Activated T-helper 2 cell treated with anti-CD3 and anti-CD28 coated beads, Interferon-gamma antibody, Interleukin-2, Interleukin-4, amounts not matched to agents 10 μg/mL and 5 μg/mL and 100 μg/mL, durations not matched to agents 14 hours and 24 hours and 36 hours (primary cell): ENCODE measurements at places on chromosomes 2 and 18. TPM values are rescaled to one million over a fixed set of nuclear protein-coding genes. Genes with fewer than 3 reads are reported as not detected.

The CFC1 gene
- total RNA-seq = not detected in 2 replicates

The YIPF4 gene
- total RNA-seq = 33.4 and 36.7 TPM in 2 replicates

The CCDC74B gene
- 0.94 and 1.1 TPM in 2 replicates for total RNA-seq

The ST6GAL2 gene
- total RNA-seq = not detected in 2 replicates

DNA sequence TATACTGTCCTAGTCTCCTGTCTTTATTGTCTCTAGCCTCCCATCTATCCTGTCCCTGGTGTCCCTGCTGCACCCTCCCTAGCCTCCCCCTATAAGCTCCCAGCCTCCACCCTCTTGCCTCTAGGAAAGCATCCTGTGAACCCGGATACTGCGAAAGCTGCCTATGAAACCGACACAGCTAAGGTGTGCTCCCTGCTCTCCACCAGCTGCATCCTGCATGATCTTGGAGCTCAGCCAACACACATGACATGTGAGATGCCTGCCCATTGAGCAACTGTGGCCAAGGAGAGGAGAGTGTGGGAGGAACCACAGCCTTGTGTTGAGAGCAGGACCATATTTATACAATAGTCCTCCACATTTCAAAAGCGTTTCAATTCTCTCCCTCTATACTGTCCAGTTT lies 187.1 kb downstream of the ZBTB7C start:
- no peaks in the 10 kb centered on the region for H3K36me3 ChIP-seq
- DNase-seq = no peak
- H3K27ac ChIP-seq = no peak overlapping the region
- no peak overlapping the region for H3K4me3 ChIP-seq
- peaks cover 3% of the 10 kb centered on the region for H3K27me3 ChIP-seq

The UGT1A8 gene
- not detected in 2 replicates for total RNA-seq

GRCh38 chr2:120677696-120678247 lies 57.9 kb upstream of the GLI2 start:
- H3K27ac ChIP-seq = no peak overlapping the region
- peaks cover 7% of the 10 kb centered on the region for H3K27me3 ChIP-seq
- H3K4me1 ChIP-seq = no peaks in the 10 kb centered on the region
- DNase-seq = no peak
- no peaks in the 10 kb centered on the region for H3K36me3 ChIP-seq
- H3K4me3 ChIP-seq = no peak overlapping the region

GRCh38 chr18:21444465-21445212 lies 155.9 kb downstream of the ESCO1 start:
- no peaks in the 10 kb centered on the region for H3K36me3 ChIP-seq
- DNase-seq = no peak
- H3K4me1 ChIP-seq = peaks cover 2% of the 10 kb centered on the region

The LOXL3 gene
- 1.7 and 2.1 TPM in 2 replicates for total RNA-seq

DNA sequence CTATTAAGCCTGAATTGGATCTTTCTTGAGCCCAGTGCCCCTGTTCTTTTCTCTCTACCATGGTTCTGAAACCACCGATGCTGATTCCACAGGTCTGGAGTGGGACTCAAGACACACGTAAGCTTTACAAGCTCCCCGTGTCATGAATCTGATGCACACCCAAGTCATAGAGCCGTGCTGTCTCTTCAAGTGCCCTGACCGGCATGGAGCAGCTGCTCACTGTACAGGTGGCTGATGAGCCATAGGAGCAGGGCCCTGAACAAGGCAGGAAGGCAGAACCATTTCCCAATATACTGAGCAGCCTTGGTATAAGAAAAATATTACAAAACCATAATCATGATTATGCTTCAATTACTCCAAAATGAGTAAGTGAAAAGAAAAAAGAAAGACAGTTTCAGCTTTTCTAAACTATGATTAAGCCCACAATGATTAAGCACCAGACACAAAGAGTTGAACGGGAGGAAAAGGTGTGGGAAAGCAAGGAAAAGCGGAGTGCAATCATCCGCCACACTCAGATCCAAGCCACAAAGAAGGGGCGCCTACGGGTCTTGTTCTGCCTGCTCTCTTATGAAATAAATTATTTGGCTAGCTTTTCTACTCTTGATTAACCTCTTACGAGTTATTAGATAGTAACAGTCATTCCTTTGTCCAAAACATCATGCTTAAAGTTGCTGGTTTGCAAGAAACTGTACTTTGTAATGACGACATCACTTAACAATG lies 41.7 kb downstream of the NOL10 start:
- H3K27me3 ChIP-seq = no peaks in the 10 kb centered on the region
- H3K4me1 ChIP-seq = peaks cover 31% of the 10 kb centered on the region
- peaks cover 62% of the 10 kb centered on the region for H3K36me3 ChIP-seq
- DNase-seq = no peak

GRCh38 chr2:152485954-152486736 lies 151.2 kb downstream of the FMNL2 start:
- peaks cover 6% of the 10 kb centered on the region for H3K27me3 ChIP-seq
- no peaks in the 10 kb centered on the region for H3K4me1 ChIP-seq
- no peak for DNase-seq

DNA sequence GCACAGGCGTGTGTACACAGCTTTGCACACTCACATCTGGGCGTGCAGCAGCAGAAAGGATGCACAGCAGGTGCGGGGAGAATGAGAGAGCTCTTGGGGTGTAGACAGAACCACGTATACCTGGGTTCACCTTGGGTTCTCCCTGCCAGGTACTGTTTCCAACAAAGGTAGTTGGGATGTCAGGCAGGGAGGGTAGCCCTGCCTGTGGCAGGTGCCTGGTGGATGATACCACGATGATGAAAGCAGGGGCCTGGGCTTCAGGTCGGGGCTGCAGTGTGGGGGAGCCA lies 6.5 kb upstream of the ARID5A start:
- no peak for DNase-seq
- peaks cover 87% of the 10 kb centered on the region for H3K4me1 ChIP-seq
- H3K4me3 ChIP-seq = no peak overlapping the region

DNA sequence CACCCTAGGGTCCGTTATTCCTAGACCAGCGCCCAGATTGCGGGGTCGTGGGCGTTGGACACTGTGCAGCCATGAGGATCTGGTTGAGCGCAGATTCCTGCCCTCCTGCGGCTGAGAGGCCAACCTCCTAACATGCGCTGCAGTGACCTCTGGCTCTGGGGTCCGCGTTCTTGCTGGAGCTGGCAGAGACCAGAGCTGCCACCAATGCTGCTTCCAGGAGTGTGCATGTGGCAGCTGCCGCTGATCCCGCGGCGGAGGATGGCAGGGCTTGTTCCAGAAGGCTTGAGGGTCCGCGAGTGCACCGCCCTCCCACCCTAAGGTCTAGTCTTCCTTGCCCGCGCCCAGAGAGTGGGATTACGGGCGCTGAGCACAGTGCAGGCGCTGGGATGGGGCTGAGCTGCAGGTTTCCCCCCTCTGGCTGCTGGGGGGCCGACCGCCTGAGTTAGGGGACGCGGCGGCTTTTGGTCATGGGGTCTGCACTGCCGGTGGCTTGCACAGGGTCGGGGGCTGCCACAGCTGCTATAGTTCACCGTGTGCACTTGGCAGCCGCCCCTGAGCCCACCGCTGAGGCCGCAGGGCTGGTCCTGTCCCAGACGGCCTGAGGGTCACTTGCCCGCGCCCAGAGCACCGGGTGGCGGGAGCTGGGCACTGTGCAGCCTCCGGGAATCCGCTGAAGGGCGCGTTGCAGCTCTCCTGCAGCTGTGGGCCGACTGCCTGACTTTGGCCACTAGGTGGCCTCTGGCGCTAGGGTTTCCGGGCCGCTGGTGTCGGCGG lies 145.9 kb downstream of the CCDC74A start:
- H3K27ac ChIP-seq = no peak overlapping the region
- H3K36me3 ChIP-seq = no peaks in the 10 kb centered on the region
- DNase-seq = peak; percentile 56
- H3K27me3 ChIP-seq = peaks cover 34% of the 10 kb centered on the region

GRCh38 chr2:212811036-212811805 lies 272.6 kb upstream of the ERBB4 start:
- DNase-seq = no peak
- peaks cover 6% of the 10 kb centered on the region for H3K36me3 ChIP-seq
- H3K27me3 ChIP-seq = peaks cover 13% of the 10 kb centered on the region
- H3K4me1 ChIP-seq = peaks cover 14% of the 10 kb centered on the region

DNA sequence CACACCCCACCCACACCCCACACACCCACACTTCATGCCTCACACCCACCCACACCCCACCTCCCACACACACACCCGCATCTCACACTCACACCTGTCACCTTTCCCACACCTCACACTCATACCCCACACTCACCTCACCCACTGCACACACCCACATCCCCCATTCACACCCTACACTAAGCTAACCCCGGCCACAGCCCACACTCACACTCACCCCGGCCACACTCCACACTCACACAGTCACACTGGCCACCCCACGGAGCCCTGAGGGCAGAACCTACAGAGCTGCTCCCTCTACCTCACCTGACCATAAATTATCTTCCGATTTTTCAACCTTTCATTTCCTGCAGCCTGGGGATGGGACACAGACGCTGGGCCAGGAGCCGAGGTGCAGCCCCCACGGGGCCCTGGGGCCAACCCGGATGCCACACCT lies 241.3 kb downstream of the HDAC4 start:
- no peaks in the 10 kb centered on the region for H3K27me3 ChIP-seq
- peak overlapping the region; percentile 66 for H3K27ac ChIP-seq
- DNase-seq = no peak
- peaks cover under 1% of the 10 kb centered on the region for H3K4me1 ChIP-seq
- H3K36me3 ChIP-seq = peaks cover 69% of the 10 kb centered on the region

The CHRNG gene
- total RNA-seq = not detected in 2 replicates

GRCh38 chr2:68420254-68420910 lies 46.7 kb downstream of the FBXO48 start:
- DNase-seq = no peak
- H3K36me3 ChIP-seq = no peaks in the 10 kb centered on the region
- H3K27ac ChIP-seq = no peak overlapping the region
- peaks cover 3% of the 10 kb centered on the region for H3K4me1 ChIP-seq
- H3K4me3 ChIP-seq = no peak overlapping the region
- peaks cover 6% of the 10 kb centered on the region for H3K27me3 ChIP-seq

The SLC4A5 gene
- 1.2 and 1.8 TPM in 2 replicates for total RNA-seq

DNA sequence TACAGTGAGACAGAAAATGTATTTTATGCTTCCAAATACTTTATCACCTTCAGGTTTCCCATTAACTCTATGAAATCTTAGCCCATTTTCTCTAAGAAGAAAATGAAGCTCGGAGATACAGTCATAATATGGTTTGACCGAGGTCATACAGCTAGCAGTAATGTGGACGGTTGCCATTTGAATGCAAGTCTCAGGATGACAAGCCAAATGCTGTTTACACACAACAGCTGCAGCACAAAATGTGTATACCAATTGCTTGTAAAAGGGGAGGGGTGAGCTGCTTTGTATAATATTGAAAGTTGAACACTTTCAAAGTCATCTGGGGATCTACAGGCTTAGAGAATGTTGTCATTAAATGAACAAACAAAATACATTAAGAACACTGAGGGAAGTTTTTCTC lies 93.8 kb upstream of the FSIP2 start:
- no peaks in the 10 kb centered on the region for H3K4me1 ChIP-seq
- H3K4me3 ChIP-seq = no peak overlapping the region
- no peak overlapping the region for H3K27ac ChIP-seq
- no peak for DNase-seq
- no peaks in the 10 kb centered on the region for H3K27me3 ChIP-seq

GRCh38 chr2:12257476-12257875 lies 459.3 kb upstream of the TRIB2 start:
- H3K36me3 ChIP-seq = no peaks in the 10 kb centered on the region
- H3K27ac ChIP-seq = no peak overlapping the region
- H3K4me3 ChIP-seq = no peak overlapping the region
- H3K27me3 ChIP-seq = peaks cover 35% of the 10 kb centered on the region

DNA sequence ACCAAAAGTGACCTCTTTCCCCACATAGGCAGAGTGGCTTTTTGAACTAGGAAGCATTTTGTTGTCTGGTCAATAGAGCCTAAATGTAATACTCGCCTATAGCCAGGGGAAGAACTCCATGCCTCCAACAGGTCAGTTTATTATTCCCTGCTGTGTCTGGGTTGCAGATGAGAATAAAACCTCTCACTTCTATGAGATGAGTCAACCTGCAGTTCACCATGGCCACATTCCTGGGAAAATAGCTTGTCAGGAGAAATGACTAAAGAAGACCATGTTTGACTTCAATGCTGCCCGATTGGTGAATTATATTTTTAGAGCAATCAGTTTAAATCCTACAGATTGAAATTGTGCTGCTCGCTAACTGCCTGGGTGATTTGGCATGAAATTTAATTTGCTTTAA lies 46.7 kb upstream of the LRRTM1 start:
- no peaks in the 10 kb centered on the region for H3K27me3 ChIP-seq
- no peak overlapping the region for H3K4me3 ChIP-seq
- no peaks in the 10 kb centered on the region for H3K4me1 ChIP-seq
- no peak overlapping the region for H3K27ac ChIP-seq
- no peak for DNase-seq

DNA sequence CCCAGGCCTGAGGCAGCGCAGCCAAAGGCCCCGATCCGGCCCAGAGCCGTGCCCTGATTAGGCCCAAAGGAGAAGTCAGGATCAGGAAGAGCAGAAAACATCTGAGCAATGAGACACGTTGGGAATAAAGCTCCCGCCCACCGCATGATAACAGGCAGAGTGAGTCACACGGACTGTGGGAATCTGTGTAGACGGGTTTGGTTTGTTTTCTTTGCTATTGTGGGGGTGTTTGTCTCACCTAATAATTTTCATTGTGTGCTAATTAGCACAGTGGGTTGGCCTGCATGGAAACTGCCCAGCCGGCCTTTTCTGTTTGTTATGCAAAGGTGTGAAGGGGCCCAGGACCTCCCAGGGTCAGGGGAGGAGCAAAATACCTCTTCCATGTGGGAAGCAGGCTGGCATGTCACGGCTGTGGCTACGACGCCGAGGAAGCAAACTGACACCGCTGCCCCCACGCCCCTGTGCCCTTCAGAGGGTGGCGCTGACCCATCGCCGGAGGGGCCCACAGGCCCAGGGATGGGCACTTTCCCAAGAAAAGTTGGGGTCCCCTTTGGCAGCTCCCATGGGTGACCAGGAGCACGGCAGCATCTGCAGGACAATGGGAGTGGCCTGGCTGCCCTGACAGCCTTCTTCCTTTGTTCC lies 68.4 kb upstream of the CTDP1 start:
- no peak for DNase-seq
- H3K4me1 ChIP-seq = no peaks in the 10 kb centered on the region
- no peak overlapping the region for H3K27ac ChIP-seq
- H3K27me3 ChIP-seq = no peaks in the 10 kb centered on the region

The CHRNA1 gene
- not detected in 2 replicates for total RNA-seq

The GRB14 gene
- not detected in 2 replicates for total RNA-seq

DNA sequence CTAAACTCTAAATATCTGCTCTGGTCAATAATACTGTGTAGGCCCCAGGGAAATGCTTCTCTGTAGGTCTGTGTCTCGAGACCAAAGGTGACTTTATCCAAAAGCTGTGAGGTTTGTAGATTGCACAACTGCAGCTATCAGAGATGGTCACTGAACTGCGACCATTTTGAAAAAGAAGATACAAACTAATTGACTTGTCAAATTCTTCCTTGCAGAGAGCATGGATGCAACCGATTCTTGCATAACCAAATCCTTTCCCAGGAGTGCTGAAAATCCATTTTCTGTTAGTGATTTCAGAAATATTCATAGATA lies 155.8 kb downstream of the SH3BP4 start:
- H3K27ac ChIP-seq = no peak overlapping the region
- H3K4me3 ChIP-seq = no peak overlapping the region
- no peaks in the 10 kb centered on the region for H3K36me3 ChIP-seq
- no peak for DNase-seq

The KLHL14 gene
- not detected in 2 replicates for total RNA-seq

The UGT1A6 gene
- not detected in 2 replicates for total RNA-seq

GRCh38 chr2:42117923-42118753 lies 51.0 kb upstream of the EML4 start:
- no peak for DNase-seq
- peaks cover 27% of the 10 kb centered on the region for H3K4me1 ChIP-seq
- H3K27ac ChIP-seq = no peak overlapping the region
